T-cell (primary cell): ENCODE measurements at places on chromosomes 3 and 15.

DNA sequence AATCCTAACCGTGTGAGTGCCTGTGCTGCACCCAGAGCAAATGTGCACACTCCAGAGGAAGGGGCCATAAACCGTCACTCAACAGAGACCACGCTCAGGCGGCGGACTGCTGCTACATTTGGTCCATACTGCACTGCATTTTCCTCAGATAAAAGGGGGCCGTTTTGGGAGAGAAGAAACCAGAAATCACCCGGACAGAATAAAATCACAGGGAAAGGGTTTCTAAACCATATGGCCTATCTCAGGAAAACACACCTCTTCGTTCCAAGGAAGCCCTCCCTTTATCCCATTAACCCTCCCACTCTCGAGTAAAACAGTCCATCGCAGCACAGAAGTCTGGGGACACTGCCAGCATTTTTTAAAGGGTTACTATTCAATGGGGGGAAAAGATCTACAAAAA is 7.6 kb downstream of the IL17RD start:
- no peak for DNase-seq
- no peak overlapping the region for H3K4me3 ChIP-seq
- peaks cover 16% of the 10 kb centered on the region for H3K27me3 ChIP-seq
- H3K27ac ChIP-seq = no peak overlapping the region
- H3K4me1 ChIP-seq = peaks cover 7% of the 10 kb centered on the region

DNA sequence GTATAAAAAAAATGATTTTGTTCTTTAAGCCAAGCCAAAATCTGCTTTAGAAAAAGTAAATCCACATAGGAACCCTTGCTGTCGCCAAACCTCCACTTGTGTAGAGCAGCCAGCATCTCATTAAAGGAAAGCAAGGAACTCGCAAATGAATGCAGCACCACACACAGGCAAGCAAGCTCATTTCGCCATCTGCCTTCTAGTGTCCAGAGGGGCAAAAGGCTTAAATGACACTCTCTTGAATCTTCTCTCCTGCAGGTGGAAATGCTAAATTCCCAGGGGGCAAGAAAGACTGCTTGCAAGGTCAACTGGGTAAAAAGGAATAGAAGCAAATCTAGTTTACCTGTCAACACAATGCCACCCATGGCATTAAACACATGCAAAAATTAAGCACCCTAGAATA is 2.4 kb downstream of the MB21D2 start:
- H3K4me1 ChIP-seq = no peaks in the 10 kb centered on the region
- H3K27ac ChIP-seq = no peak overlapping the region
- peaks cover 20% of the 10 kb centered on the region for H3K27me3 ChIP-seq
- DNase-seq = no peak
- no peaks in the 10 kb centered on the region for H3K36me3 ChIP-seq

DNA sequence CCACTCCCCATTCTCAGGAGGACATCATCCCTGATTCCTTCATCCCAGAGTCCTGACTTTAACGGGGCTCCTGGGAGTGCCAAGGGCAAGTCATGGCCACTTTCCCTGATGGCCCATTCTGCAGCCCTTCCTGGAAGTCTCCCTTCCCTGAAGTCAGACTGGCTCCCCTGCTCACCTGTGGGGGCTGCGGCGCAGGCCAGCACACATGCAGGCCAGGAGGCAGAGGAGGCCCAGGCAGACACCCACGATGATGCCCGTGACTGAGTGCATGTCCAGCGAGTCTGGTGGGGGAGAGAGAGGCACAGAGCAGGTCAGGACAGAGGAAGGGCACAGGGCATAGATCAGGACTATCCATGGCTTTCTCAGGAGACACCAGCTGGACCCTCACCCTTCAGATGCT is 8.6 kb upstream of the IGDCC3 start:
- H3K36me3 ChIP-seq = no peaks in the 10 kb centered on the region
- H3K4me1 ChIP-seq = no peaks in the 10 kb centered on the region
- H3K27ac ChIP-seq = no peak overlapping the region
- H3K27me3 ChIP-seq = peaks cover 38% of the 10 kb centered on the region
- no peak overlapping the region for H3K4me3 ChIP-seq

DNA sequence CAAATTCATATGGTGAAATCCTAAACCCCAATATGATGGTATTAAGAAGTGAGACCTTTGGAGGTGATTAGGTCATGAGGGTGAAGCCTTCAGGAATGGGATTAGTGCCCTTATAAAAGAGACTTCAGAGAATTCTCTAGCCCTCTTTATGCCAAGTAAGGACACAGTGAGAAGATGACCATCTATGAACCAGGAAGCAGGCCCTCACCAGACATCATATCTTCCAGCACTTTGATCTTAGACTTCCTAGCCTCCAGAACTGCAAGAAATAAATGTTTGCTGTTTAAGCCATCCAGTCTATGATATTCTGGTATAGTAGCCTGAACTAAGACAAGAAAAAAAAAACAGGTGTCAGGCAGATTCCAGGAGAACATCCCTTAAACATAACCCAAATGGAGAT is 45.9 kb upstream of the AP4E1 start:
- no peak overlapping the region for H3K27ac ChIP-seq
- H3K36me3 ChIP-seq = no peaks in the 10 kb centered on the region
- no peak for DNase-seq
- no peaks in the 10 kb centered on the region for H3K4me1 ChIP-seq
- no peak overlapping the region for H3K4me3 ChIP-seq

DNA sequence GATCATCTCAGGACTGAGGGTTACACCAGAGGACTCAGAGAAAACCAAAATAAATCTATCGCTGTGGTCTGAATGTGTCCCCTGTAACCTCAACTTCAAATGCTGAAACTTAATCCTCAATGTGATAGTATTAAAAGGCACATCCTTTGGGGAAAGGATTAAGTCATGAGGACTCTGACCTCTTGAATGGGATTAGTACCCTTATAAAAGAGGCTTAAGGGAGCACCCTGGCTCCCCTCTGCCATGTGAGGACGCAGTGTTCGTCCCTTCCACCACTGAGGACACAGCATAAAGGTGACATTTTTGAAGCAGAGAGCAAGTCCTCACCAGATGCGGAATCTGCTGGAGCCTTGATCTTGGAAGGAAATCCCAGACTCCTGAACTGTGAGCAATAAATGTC is 39.5 kb downstream of the SRPRB start:
- no peak overlapping the region for H3K27ac ChIP-seq
- DNase-seq = no peak
- H3K36me3 ChIP-seq = no peaks in the 10 kb centered on the region
- H3K4me1 ChIP-seq = no peaks in the 10 kb centered on the region

DNA sequence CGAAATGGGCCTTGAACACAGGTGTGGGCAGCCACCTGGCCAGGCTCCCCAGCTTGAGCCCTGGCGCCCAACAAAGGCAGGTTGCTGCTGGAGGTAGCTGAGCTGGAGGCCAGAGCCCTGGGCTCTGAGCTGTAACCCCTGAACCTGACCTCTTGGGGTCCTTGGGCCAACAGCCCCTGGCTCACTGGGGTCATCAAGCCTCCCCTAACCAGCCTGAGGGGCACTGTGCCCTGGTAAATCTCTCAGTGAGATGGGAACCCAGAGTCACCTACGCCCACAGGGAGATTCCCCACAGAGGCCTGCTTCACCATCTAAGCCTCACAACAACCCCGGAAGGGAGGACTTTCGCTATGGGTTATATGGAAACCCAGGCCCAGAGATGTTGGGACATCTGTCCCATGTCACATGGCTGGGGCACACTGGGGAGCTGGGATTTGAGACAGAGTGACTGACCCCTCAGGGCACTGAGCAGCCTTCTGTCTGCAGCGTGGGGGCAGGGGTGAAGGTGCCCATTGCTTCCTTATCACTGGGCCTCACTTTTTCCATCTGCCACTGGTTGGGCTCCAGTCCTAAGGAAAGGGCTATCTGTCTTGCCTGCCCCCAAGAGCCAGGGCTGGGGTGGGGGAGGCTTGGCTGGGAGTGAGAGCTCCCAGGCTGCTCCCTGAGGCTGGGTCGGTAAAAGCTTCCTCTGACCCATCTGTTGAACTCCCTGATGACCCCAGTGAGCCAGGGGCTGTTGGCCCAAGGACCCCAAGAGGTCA is 59.1 kb downstream of the IQSEC1 start:
- H3K4me3 ChIP-seq = peak overlapping the region; percentile 89
- H3K36me3 ChIP-seq = peaks cover 3% of the 10 kb centered on the region
- H3K27ac ChIP-seq = peak overlapping the region; percentile 100
- no peaks in the 10 kb centered on the region for H3K27me3 ChIP-seq
- peaks cover 61% of the 10 kb centered on the region for H3K4me1 ChIP-seq
- peak; percentile 54 for DNase-seq

GRCh38 chr15:90327311-90327710 is 24.8 kb upstream of the ZNF774 start:
- DNase-seq = no peak
- no peaks in the 10 kb centered on the region for H3K27me3 ChIP-seq
- H3K4me3 ChIP-seq = no peak overlapping the region
- no peaks in the 10 kb centered on the region for H3K36me3 ChIP-seq
- no peak overlapping the region for H3K27ac ChIP-seq

DNA sequence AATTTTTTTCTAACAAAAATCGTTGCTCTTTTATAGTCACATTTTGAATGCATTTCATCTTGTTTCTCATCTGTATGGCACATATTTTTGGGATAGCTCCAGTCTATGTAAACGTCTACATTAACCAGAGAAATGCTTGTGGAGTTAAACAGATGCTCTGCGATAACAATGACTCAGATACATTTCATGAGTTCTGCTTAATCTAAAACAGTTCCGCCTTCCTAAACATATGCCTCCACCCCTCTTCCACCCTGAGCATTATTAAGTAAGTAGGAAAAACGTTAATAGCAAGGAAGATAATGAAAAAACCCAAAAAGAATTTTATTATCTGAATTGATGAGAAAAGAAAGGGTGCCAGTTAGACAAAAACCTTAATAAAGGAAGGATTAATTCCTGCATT is 396.1 kb downstream of the TUSC7 start:
- H3K27me3 ChIP-seq = no peaks in the 10 kb centered on the region
- H3K36me3 ChIP-seq = no peaks in the 10 kb centered on the region
- H3K27ac ChIP-seq = no peak overlapping the region
